ENCODE measurements at places on chromosomes 11 and 22. TPM values are rescaled to one million over a fixed set of nuclear protein-coding genes. Genes with fewer than 3 reads are reported as not detected.

- peak; percentile 27 for DNase-seq
Measured at GRCh38 chr22:17945156-17945887, 79.0 kb downstream of the MICAL3 start.

GRCh38 chr11:131037873-131038272, 121.6 kb upstream of the SNX19 start:
- DNase-seq, result no peak

GRCh38 chr22:30855677-30856518, 112.7 kb downstream of the MORC2 start:
- DNase-seq, result no peak

DNA sequence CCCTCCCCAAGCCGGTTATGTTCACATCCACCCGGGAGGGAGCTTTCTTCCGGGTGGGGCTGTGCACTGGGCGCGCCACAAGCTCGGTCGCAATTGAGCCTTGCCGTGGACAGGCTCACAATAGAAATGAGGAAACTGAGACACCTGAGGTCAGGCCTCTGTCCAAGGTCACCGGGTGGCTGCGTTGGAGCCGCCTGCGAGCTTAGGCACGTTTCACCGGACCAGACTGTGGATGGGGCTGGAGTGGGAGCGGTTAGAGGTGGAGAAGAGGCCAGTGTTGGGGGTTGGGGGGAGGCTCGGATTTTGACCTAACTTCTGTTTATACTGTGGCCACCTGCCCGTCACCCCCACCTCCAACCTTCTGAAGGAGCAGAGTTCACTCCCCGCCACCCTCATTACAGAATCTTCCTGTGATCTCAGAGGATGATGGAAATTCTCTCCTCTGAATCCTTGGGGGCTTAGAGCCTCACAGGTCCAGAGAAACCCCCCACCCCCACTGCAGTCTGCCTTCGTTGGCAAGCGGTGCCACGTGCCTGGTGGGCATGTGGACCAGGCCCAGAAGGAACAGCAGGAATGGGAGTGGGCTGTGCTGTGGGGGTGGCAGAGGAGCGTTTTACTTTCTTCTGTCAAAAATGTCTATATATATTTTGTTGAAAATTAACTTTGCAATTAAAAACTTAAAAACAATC, 631 bp upstream of the NPTXR start:
- DNase-seq, result no peak

DNA sequence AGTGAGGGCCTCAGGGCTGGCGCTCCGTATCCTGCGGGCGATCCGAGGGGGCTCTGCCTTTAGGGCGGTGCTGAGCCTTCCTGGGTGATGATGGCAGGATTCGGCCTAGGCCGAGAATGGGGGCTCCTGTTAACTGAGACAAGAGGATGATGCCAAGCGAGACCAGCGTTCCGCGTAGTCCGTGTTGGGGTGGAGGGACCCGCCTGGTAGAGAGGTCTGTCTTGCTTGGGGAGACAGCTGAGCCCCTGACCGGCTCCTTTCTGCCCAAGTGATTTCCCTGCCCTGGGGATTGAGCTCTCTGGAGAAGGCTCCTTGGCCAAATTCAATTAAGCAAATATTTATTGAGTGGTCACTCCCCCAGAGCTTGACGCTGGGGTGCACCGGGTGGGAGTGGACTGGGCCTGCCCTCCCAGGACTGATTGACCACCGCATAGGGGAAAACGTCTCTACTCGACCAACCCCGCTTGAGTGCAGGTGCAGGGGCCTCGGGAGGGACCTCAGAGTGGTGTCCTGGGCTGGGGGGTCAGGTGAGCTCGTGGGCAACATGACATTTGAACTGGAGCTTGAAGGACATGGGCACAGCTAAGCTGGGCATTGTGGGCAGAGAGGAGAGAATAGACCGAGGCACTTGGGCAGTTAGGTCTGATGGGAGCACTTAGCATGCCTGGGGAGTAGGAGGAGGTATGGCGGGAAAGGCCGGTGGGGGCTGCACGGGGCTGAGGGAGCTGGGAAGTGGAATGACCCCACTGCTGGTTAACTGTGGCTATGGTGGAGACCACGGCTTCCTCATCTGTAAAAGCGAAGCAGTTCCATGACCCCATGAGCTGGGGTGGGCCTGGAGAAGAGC, 1.1 kb downstream of the GNAZ start:
- DNase-seq, result peak; percentile 59

DNA sequence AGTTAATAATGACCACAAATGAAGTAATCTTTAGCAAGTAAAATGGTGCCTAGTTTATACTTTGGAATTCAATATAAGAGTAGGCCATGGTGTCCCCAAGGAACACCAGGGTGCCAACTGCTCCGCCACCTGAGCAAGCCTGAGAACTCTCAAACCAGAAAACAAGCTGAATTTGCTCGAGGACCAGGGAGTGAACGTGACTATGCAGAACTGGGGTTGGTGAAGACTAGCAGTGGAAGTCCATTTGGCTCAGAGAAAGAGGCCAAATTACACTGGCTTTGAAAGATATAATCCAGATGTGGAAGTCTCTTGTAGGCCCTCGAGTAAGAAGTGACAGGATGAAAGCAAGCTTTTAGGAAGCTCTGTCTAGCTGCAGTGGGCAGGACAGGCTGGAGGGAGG, 8.7 kb upstream of the SMIM35 start:
- no peak for DNase-seq

Gene OOSP4B
- not detected for total RNA-seq

- DNase-seq, result no peak
Measured at GRCh38 chr11:128891913-128892398, 800 bp downstream of the KCNJ5 start.

DNA sequence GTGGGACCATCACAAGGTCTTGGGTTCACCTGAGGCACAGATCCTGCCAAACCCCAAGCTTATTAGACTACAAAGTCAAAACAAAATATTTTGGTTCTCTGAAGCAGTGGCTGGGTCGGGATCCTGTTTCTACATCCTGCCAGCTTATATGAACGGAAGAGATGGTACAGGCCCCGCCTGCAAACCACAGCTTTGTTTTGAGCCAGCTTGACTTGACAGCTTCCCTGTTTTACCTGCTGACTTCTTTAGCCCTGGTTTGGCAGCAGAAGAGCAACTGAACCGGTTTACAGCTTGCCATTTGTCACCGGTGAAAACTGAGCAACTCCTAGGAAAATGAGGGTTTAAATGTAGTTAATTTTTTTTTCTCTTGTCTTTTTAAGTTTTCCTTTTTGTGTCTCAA, 11.4 kb downstream of the PACS1 start:
- DNase-seq, result no peak

Gene LDLRAD3
- total RNA-seq, result 47.5 TPM

Gene DGCR2
- 37.2 TPM for total RNA-seq

Gene CDC42EP1
- total RNA-seq, result 83.1 TPM

GRCh38 chr22:30744224-30744623, 49.5 kb downstream of the OSBP2 start:
- DNase-seq, result no peak

- DNase-seq, result peak; percentile 62
Measured at GRCh38 chr22:30267382-30268302, 991 bp upstream of the OSM start.

Gene POTEH
- total RNA-seq, result not detected

DNA sequence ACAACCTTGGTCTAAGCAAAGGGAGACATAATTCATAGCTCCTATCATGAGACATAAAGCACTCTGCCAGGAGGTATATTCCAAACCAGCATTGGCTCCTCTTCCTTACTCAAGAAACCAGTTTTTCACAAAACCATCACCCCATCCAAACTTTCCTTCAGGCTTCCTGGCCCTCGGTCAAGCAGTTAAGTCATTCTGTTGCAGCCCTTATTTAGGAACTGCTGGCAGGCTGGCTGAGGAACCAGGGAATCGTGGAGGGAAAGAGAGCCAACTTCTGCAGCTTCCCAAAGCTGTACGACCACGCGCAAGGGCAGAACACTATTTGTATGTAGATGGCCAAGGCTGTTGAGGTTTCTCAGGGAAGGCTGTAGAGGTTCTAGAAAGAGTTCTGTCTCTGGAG, 680 bp downstream of the IFT46 start:
- DNase-seq, result no peak

- DNase-seq, result no peak
Measured at GRCh38 chr11:35038211-35038928, 100.6 kb upstream of the CD44 start.

GRCh38 chr11:105429096-105429910, 180.6 kb upstream of the GRIA4 start:
- DNase-seq, result no peak

Gene RFPL1
- not detected for total RNA-seq

Gene LGALS12
- total RNA-seq, result 9.2 TPM

DNA sequence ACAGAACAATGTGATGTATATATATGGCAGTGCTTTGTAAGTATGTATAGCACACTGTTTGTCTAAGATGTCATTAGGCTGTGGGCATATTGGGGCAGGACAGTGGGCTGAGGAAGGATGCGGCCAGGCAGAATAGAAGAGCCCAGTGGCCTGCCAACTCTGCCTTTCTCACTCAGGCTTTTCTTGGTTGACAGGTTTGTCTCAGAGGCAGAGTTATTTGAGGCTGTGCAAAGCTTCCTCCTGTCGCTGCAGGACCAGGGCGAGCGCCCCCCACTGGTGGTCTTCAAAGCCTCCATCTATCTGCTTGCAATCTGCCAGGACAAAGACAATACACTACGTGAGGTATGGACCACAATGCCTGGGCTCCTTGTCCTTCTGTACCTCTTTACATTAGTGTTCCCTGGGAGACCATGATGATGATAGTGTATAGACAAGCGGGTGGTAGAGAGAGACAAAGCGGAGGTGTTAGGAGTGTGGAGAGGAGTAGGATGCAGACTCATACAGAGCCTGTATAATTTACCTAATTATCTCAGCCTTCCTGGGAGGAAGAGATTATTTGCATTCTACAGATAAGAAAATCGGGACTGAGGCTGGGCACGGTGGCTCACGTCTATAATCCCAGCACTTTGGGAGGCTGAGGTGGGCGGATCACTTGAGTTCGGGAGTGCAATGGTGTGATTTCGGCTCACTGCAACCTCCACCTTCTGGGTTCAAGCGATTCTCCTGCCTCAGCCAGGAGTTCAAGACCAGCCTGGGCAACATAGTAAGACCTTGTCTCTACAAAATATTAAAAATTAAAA, 37.3 kb upstream of the CCDC134 start:
- peak; percentile 42 for DNase-seq

DNA sequence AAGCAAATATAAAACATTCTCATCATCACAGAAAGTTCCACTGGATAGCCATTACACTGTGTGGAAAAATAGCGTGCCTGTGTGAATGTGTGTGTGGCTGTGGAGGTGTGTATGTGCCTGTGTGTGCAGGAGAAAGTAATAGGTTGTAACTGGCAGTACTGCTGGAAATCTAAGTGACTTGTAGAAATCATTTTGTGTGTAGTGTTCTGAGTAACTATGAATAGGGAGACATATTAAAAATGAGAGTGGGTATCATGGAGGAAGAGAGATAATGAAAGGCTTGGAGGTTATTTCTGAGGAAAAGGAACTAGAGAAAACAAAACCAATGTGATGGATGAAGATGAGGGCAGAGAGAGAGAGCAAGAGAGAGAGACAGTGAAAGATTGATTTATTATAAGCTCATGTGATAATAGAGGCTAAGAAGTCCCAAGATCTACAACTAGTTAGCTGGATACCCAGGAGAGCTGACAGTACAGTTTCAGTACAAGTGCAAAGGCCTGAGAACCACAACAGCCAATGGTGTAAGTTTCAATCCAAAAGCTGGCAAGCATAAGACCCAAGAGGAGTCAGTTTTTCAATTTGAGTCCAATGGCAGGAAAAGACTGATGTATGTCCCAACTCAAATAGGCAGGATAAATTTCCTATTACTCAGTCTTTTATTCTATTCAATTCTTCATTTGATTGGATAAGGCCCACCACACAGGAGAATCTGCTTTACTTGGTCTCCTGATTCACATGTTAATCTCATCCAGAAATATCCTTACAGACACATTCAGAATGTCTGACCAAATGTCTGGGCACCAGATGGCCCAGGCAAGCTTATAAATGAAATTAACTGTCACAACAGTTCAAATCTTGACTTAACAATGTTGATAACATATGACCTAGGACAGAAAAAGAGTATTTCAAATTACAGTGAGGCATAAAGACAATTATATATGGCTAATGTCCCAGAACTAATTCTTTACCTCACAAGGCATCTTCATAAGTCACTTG, 14.9 kb downstream of the KBTBD3 start:
- no peak for DNase-seq

GRCh38 chr22:20783844-20784723, 10.2 kb downstream of the SERPIND1 start:
- DNase-seq, result no peak

Gene WT1
- 0.98 TPM for total RNA-seq

- no peak for DNase-seq
Measured at GRCh38 chr11:71459767-71460320, 6.8 kb downstream of the NADSYN1 start.

GRCh38 chr11:65444314-65445051, 21.9 kb downstream of the NEAT1 start:
- DNase-seq, result peak; percentile 67

DNA sequence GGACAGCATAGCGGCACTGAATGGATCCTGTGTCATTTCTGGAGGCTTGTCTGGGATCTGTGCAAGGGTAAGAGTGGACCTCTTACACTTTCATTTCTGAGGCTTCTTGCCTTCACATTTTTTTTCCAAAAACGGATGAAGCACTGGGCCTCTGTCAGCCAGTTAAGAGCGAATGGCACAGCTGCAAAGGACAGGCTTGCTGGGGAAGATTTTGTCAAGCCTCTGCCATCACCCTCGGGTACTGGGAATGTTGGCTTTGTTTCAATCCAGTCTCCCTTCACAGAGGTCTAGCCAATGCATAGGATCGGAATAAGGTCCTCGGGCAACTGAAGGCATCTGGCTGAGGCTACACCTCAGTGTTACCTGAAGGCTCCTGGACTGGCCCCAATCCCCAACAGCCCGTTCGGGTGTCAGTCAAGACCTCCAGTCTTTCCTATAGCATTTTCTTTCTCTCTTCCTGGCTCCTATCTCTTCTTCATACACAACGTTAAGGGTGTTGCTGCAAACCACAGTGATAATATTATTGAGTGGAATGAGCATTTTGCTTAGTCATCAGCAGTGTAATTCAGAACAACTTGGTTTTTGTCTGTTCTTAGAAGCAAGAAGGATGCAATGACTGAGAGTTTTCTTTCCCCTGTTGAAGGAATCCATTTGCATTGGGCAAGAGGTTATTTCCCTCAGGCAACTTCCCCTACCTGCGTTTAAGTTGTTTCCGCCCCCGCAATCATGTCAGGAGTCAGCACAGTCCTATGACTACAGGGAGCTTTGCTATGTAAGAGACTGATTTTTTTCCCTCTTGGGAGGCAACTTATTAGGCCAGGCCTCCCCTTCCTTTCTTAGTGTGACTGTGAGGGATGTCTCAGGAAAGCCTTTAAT, 22.8 kb downstream of the NPAT start:
- no peak for DNase-seq

All from sciatic nerve (tissue), 2 donors.